Lung (tissue), 17 donors: ENCODE measurements at places on chromosomes 5 and 9.

GRCh38 chr5:129905473-129906176 lies 1.4 kb downstream of the CHSY3 start:
- peak; percentile 41 for DNase-seq

GRCh38 chr5:98791898-98792580 lies 18.6 kb downstream of the RGMB start:
- no peak for DNase-seq

GRCh38 chr5:174338185-174339010 lies 292.9 kb downstream of the NSG2 start:
- DNase-seq: no peak

GRCh38 chr9:137630679-137631078 lies 11.9 kb downstream of the EHMT1 start:
- DNase-seq: no peak

DNA sequence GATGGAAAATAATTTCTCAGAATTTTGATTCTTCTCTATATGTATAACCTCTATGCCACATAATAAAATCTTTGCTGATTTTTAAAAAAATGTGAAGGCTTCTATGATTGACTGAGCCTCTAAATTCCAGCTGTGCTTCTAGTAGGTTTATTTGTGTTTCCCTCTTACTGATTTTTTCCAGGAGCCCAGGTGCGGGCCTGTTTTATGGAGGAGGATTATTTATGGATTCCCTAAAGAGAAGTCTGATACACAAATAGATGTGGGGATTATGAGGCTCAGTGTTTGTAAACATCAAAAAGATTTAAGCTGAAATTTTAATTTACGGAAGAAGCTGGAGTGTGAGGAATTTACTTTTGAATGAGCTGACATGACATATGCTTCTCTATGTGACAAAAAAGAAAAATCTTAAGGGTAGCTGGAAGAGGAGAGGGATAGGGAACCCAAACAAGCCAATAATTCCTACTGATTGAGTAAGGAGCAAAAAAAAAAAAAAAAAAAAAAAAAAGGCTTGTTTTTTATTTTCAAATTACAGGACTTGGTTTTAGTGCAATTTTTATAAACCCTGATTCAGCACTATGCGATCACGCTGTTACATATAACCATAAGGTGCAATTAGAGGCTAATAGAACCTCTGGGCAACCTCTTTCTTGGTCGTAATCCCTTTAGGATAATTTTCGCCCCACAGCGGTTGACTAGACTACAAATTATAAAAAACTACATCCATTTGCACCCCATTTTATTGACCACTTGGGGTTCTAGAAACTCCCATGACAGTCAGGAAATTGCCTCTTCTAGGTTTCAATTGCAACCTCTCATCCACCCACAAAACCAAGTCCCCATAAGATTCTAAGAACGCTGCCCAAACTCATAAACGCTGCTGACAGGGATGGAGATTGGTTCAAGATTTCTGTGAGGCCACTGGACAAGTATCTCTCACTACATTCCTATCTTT lies 44.4 kb upstream of the RAI14 start:
- DNase-seq: no peak
